Esophagus mucosa (tissue), 1 donor: ENCODE measurements at places on chromosomes 1 and 21. TPM values are rescaled to one million over a fixed set of nuclear protein-coding genes. Genes with fewer than 3 reads are reported as not detected.

GRCh38 chr1:63328781-63329180 is 6.4 kb downstream of the FOXD3 start:
- no peak for ATAC-seq

GRCh38 chr1:243963571-243963970 is 87.5 kb upstream of the ZBTB18 start:
- ATAC-seq: no peak

DNA sequence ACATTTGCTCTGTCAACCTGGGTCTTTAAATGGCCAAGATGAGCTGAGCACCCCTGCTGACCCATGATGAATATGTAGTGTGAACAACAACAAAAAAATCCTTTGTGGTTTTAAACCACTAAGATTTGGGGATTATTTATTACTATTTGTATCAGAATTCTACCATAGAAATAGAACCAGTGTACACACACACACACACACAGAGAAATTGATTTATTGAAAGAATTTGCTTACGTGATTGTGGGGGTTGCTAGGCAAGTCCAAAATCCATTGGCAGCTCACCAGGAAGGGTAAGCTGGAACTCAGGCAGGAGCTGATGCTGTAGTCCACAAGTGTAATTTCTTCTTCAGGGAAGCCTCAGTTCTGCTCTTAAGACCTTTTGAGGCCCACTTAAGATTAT is 82.5 kb upstream of the MAP1LC3C start:
- ATAC-seq: no peak

- ATAC-seq: no peak
These were observed 372.1 kb downstream of the PTPRC start for GRCh38 chr1:199010933-199011332.

OLFML3 gene
- 1.6 TPM for total RNA-seq
